ENCODE measurements at places on chromosomes 11 and 22.
A peak's percentile ranks its signal among the peaks of the same experiment; 100 is the strongest.

DNA sequence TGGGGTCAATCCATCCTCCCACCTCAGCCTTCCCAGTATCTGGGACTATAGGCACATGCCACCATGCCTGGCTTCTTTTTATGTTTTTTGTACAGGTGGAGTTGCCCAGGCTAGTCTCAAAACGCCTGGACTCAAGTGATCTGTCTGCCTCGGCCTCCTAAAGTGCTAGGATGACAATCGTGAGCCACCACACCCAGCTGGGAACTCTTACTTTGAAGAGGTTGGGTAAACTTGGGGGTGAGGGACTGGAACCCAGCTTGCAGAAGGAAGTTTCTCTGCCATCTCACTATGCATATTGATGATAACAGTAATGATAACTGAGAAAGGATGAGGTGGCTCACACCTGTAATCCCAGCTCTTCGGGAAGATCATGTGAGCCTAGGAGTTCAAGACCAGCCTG is 35.9 kb downstream of the ACO2 start:
- DNase-seq = no peak

- DNase-seq = no peak
Observed at GRCh38 chr22:47374901-47375575, 612.6 kb downstream of the TBC1D22A start.

- DNase-seq = no peak
Observed at GRCh38 chr11:34865261-34865660, 50.9 kb downstream of the APIP start.

- no peak for DNase-seq
Observed at GRCh38 chr11:111422494-111423249, 43.6 kb upstream of the POU2AF1 start.

DNA sequence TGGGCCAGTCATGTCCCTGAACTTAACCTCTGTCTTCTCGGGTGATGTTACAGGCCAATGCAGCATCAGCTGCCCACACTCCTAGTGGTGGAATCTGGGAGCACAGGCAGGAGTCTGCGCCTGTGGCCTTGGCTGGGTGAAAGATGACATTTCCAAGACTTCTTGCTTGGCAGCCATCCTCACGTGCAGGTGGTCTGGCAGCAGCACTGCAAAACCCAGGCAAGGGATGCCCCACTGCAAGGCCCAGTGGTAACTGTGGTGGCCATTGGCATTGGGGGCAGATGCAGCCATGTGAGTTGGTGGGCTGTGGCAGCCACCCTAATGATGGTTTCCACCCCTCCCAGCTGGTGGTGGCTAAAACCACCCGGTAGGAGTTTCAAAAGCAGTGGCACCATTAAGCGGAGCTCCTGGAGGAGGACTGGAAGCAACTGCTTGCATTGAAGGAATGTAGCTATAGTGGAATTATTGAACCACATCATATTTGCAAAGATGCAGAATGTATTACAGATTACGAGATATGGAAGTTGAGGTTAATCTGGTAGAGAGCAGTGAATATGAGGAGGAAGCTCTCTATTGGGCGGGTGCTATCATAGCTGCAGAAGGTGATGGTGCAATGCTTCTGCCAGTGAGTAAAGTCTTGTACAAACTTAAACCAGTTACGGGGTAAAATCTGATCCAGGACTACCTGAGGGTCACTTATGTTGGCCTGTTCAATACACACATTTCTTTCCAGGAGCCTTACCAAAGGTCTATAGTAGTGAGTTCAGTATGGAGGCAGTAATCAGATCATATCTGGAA is 120.7 kb upstream of the TOP3B start:
- no peak for DNase-seq

DNA sequence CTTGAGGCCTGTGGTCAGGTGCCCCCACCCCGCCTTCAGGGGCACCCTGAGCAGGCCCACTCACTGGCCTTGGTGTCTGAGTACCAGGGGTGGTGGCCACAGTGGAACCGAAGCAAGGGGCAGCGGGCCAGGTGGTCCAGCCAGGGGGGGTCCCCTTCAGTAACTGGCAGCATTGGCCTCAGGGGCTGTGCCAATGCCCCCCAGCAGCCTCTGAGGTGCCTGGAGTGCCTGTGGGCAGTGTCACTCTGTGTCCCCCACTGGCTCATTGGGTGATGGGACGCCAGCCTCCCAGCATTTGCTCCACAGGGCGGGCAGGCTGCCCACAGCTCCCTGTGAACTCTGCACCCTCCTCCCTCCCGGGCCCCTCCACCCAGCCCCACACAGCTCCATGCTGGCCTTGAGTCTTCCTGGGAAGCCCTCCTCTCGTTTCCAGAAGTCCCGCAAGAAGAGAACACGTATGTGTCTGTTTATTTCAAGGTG is 29.5 kb upstream of the CARS1 start:
- DNase-seq = no peak

DNA sequence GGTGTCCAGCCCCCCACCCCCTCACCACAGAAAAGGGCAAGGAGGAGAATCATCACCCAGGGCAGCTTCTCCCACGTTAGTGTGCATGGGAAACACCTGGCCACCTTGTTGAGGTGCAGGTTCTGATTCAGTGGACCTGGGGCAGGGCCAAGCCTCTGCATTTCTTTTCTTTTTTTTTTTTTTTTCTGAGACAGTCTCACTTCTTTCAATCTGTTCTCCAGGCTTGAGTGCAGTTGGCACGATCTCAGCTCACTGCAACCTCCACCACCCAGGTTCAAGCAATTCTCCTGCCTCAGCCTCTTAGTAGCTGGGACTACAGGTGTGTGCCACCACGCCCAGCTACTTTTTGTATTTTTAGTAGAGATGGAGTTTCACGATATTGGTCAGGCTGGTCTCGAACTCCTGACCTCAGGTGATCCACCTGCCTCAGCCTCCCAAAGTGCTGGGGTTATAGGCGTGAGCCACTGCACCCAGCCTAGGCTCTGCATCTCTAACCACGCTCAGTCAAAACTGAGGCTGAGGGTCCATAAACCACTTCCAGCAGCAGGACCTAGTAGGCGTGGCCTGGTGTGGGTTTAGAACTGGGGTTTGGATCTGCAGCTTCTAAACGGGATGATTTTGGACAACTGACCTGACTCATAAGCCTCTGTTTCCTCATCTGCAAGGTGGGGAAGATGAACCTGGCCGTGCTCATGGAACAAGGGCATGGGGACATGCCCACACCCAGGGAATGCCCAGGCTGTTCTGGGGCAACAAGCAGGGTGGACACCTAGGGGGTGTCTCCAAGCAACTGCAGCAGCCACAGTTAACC is 734 bp downstream of the ZP1 start:
- no peak for DNase-seq

DNA sequence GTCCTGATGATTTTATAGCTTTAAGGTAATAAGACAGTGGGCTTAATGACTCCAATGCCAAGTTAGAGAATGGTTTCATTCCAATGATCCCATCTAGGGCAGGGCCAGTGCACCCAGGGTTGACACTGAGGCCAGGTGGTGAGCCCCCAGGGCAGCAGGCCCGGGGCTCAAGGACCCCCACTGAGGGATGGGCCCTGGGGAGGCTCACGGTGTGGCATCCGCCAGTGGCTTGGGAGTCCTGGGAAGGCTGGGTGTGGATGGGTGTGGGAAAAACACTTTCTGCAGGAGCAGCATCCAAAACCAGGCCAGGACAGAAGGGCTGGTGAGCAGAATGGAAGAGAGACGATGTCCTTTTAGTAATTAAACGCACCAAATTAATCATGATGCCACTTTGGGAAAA is 626.3 kb downstream of the TBC1D22A start:
- DNase-seq = no peak

GRCh38 chr22:50686794-50687193 is 14.2 kb downstream of the SHANK3 start:
- no peak for DNase-seq

DNA sequence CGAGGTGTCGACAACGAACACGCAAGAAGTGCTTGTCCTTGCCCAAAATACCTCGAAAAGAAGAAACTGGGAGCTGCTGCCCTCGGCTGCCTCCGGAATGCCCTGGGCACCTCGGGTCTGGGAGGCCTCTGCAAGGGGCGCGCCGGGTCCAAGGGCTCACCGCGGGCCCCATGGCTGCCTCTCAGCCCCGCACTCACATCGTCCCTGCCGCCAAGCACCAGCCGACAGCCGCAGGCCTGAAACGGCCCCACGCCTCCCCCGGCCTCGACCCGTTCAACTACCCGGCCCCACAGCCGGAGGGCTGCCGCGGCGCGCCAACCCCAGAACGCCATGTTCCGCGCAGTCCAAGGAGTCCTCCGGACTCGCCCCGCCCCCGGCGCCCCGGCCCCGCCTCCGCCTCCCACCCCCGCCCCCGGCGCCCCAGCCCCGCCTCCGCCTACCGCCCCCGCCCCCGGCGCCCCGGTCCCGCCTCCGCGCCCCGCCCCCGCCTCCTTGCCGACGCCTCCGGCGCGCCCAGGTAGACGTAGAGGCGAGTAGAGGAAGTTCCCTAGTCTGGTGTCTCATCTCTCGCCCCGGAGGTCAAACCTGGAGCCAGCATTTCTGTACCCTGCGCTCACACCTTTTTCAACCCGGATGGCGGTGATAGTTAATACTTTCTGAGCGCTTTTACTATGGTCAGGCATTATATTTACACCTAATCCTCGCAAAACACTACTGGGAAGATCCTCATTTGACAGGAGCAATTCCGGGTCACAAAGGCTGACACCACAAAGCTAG is at the start of gene SIRT3:
SIRT3 (minus strand) TSS at position 346 of the 777 bp plus-strand sequence; CDS start at position 332, 14 bp downstream.
- DNase-seq = peak; percentile 65

GRCh38 chr22:37843741-37844089 is 419 bp downstream of the ANKRD54 start:
- no peak for DNase-seq

DNA sequence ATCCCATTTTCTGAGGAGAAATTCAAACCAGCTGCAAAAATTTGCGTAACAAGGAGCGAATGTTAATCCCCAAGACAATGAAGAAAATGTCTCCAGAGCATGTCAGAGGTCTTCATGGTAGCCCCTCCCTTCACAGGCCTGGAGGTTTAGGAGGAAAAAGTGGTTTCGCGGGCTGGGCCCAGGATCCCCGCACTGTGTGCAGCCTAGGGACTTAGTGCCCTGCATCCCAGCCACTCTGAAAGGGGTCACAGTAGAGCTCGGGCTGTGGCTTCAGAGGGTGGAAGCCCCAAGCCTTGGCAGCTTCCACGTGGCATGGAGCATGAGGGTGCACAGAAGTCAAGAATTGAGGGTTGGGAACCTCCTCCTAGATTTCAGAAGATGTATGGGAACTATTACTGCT is 87.4 kb downstream of the BRD1 start:
- DNase-seq = no peak

DNA sequence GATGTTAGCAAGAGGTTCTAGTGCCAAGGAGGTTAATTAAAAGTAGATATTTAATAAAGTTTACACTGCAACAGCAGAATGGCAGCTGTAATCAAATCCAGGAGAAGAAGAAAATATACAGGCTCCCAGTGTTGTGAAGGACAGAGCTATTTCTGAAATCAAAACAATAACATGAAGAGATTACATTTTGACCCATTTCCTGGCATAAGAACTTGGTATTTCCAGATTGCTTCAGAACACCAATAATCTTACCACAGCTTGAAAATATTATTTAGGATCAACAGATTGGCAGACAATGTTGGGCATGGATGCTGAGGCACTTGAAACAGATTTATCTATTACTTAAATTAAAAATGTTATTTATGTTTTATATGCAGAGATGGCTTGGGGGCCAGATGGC is 692.5 kb downstream of the KCNA4 start:
- DNase-seq = no peak

- DNase-seq = no peak
Observed at GRCh38 chr22:29631725-29632124, 28.3 kb downstream of the NF2 start.

- no peak for DNase-seq
Observed at GRCh38 chr11:107769189-107769588, 57.3 kb upstream of the SLN start.

- no peak for DNase-seq
Observed at GRCh38 chr11:69213316-69213715, 57.6 kb downstream of the SMIM38 start.

DNA sequence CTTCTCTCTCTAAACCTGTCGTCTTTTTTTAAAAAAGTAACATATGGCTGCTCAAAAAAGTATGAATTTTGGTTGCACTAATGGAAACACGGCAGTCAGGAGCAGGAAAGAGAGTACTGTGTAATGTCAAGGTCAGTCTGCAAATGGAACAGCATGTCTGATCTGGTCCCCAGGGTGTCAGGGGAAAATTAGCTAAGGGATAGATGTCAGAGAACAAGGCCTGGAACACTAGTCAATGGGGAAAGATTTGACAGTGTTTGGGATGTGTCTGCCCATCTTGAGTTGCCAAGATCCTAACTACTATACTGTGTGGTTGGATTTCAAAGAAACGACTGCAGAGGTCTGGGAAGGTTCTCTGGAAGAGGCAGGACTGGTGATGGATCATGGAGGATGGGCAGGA is 65.7 kb upstream of the PHOX2A start:
- DNase-seq = no peak

DNA sequence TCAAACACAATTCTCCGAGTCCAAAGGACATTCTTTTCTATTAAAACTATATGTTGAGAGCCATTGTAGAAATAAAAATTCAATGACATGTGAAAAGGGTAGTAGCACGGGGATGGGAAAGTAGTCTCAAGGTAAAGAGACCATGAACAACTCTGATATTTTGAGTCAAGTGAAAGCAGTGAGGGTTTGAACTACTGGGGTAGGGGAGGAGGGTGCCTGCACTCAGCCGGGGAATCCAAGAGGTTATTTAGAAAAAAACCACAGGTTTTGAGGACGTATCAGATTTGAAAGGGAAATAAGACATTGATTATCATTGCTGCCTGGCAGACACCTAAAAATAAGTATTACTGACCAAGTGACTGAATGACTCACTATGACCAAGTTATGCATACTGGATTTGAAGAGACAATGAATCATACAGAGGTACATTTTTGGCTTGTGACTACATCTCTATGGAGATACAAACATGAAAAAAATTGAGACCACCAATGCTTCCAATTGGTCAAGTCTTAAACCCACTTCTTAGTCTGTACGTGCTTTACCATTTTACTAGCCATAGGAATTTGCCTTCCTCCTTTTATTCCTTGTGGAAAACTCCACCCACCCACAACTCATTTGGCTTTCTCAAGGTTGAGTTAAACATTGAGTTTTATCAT is 2.2 kb upstream of the OR52H1 start:
- no peak for DNase-seq

DNA sequence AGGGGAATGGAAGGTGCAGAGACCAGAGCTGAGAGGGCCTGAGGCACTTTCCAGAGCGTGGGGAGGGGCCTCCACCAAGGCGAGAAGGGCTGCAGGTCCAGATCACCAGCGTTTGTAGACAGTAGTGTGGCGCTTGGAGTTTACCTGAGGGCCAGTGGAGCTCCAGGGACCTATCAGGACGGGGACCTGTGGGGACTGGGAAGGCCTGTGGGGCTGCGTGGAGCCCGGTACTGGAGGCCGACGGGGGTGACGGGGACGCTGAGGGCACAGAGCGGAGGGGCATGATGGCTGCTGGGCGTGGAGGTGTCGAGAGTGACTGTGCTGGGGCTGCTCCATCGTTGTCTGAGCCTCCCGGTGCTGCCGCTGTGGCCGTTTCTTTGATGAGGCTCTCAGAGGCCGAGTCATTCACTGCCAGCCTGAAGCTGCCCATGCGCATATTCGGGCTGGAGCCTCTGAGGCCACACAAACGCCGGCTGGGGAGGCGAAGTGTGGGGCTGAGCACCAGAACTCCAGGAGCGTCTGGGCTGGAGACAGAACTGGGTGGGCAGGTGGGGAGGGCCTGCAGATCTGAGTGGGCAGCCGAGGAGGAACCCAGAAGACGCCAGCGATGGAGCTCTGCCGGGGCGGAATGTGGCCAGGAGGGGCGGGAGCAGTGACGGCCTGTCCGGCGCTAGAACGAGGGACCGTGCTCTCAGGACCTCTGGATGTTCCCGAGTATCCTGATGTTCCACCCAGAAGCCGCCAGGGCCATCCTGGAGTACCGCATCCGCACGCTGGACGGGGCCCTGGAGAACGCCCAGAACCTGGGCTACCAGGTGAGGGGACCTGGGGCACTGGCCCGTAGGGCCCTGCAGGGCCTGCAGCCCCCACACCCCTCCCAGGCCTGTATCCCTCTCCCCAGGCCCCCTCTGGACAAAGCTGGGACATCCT is 2.6 kb downstream of the PGGHG start:
- DNase-seq = no peak
